ENCODE measurements at places on chromosomes 12 and 14. TPM values are rescaled to one million over a fixed set of nuclear protein-coding genes. Genes with fewer than 3 reads are reported as not detected.

Gene TSPAN11
- polyA plus RNA-seq = 0.61 TPM

- no peak for DNase-seq
Measured at GRCh38 chr12:113299619-113300237, 35.2 kb downstream of the SLC8B1 start.

Gene RNASE7
- 0.11 TPM for polyA plus RNA-seq

- no peak for DNase-seq
Measured at GRCh38 chr12:85874031-85874461, at the start of gene NTS. NTS (plus strand) TSS chr12:85874295; CDS start chr12:85874404, 109 bp downstream.
